ENCODE measurements at places on chromosomes 7 and 10. TPM values are rescaled to one million over a fixed set of nuclear protein-coding genes. Genes with fewer than 3 reads are reported as not detected.

DNA sequence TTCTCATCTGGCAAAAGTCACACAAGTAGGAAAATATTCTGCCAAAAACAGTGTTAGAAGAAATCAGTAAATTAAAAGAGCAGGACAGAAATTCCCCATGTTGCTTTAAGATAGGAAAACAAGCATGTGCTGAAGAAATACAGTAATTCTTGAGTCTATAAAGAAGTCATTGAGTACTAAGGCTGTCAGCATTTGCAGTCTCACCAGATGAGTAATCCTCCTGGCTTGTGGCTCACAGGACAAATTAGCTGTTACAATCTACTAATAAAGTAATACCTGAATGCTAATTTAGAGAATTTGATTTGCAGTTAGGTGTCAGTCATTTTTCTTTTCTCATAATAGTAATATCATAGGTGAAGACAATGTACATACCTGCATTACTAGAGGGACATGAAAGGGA is 1158.9 kb upstream of the CELF2 start:
- no peak for DNase-seq

- no peak for DNase-seq
Observed at GRCh38 chr10:94023906-94024305, 30.2 kb downstream of the PLCE1 start.

- DNase-seq, result no peak
Observed at GRCh38 chr10:102721954-102722353, 7.5 kb downstream of the SFXN2 start.

The DENND2A gene
- 25.7 TPM for total RNA-seq

DNA sequence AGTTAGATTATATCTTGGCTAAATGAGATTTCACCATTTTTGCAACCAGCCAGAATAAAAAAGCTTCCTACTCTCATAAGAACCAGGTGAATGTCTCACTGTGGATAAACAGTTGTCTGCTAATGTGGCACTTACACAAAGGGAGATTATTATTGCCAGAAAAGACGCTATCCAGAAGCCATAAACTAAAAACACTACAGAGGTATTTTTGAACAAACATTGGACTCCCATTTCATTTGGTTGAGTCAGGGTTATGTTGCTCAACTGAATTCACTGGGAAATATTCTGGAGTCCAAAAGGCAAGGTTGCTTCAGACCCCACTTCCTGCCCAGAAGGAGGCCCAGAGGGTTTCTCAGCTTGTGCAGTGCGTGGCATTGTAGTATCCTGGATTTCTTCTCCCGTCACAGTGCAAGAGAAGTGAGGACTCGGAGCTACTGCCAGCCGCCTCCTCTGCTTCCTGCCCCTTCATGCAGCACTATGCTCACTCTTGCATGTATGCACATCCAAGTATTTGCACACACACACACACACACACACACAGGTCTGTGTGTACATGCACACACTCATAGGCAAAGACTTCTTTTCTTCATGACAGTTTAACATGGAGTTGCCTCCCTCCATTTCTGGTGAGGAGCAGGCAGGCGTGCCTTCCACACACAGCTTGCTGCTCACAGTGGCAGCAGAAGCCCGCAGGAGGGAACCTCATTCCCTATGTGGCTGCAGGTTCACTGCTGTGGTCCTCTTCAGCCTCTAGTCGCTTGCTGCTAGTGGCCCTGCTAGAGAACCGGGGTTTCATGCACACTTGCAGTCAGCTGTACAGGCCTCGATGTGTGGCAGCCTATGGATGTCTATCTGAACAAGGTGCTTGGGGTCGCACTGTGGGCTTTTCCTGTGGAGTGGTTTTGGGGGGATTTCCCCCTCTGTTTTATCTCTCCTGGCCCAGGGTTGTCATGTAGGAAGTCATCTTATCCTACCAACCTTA is 10.1 kb downstream of the DENND10 start:
- DNase-seq, result no peak
